ENCODE measurements at places on chromosomes 7 and 10. TPM values are rescaled to one million over a fixed set of nuclear protein-coding genes. Genes with fewer than 3 reads are reported as not detected.

- no peak for DNase-seq
- H3K27ac ChIP-seq = no peak overlapping the region
- no peak overlapping the region for H3K4me3 ChIP-seq
- H3K27me3 ChIP-seq = no peaks in the 10 kb centered on the region
- no peaks in the 10 kb centered on the region for H3K4me1 ChIP-seq
These were observed 11.0 kb downstream of the ZNF862 start for GRCh38 chr7:149849174-149849573.

DNA sequence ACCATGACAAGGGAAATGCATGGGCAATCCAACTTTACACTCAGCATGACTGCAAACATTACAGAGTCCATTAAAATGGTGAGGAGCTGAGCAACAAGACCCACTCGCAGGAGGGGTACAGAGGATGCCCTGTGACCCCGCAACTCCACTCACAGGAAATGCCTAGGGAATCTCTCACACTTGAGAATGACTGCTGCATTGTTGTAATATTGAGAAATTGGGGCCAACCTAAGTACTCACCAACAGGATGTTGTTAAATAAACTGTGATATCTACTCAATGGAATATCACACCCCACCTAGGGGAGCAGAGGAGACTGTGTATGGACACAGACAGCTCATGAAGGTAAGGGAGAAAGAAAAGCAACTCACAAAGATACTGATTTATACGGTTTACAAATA lies 53.4 kb upstream of the CAMK2B start:
- peaks cover 8% of the 10 kb centered on the region for H3K27me3 ChIP-seq
- no peak for DNase-seq
- no peak overlapping the region for H3K27ac ChIP-seq
- no peak overlapping the region for H3K4me3 ChIP-seq

DNA sequence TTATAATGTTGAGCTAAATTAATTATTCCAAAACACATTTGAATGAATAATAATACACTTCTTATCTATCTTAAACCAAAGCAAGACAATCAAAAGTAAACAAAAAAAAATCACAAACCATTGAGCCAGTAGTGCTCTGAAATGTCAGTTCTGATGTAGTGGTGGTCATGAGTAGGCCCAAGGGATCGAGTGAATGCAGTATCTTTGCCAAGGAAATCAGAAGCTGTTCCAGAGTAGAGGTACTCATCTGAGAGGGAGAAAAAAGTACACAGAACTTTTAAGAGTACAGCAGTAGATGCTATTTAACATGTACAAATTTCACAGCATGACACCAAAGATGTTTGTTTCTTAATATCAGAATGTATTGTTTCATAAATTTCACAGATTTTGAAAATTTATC lies 121.5 kb downstream of the SEMA3D start:
- H3K4me3 ChIP-seq = no peak overlapping the region
- no peaks in the 10 kb centered on the region for H3K4me1 ChIP-seq
- H3K36me3 ChIP-seq = no peaks in the 10 kb centered on the region
- H3K27ac ChIP-seq = no peak overlapping the region
- no peaks in the 10 kb centered on the region for H3K27me3 ChIP-seq

DNA sequence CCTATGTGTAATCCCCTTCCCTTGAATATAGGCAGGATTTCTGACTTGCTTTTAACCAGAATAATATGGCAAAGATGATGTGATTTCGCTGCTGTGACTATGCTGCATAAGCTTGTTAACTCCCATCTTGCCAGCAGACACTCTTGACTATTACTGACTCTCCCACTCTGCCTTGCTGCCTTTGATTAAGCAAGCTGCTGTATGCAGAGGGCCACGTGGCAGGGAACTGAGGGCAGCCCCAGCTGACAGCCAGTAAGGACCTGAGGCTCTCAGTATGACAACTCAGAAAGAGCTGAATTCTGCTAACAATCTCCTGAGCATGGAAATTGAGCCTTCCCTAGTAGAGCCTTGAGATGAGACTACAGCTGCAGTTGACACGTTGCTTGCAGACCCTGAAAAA lies 279.4 kb upstream of the CACNA2D1 start:
- H3K4me1 ChIP-seq = no peaks in the 10 kb centered on the region
- no peaks in the 10 kb centered on the region for H3K36me3 ChIP-seq
- H3K27me3 ChIP-seq = no peaks in the 10 kb centered on the region
- H3K4me3 ChIP-seq = no peak overlapping the region
- H3K27ac ChIP-seq = no peak overlapping the region

DNA sequence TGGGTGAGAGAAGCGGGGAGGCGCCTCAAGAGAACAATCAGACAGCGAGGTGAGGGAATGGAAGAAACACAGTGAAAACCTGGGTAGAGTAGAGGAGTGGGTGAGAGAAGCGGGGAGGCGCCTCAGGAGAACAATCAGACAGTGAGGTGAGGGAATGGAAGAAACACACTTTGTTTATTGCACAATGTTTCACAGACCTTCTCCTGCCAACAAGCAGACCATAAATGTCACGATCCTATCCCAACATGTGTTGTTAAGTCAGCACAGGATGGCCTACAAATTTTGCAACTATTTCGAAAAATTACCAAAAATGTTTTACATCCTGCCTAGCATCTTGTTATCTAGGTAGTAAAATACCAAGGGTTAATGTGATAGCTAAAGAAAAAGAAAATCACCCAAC lies 115.3 kb downstream of the JAZF1 start:
- peaks cover 10% of the 10 kb centered on the region for H3K4me1 ChIP-seq
- DNase-seq = no peak

GRCh38 chr7:77316219-77316978 lies 99.8 kb downstream of the GSAP start:
- H3K4me1 ChIP-seq = peaks cover 8% of the 10 kb centered on the region
- H3K4me3 ChIP-seq = no peak overlapping the region
- DNase-seq = no peak
- no peaks in the 10 kb centered on the region for H3K27me3 ChIP-seq
- no peak overlapping the region for H3K27ac ChIP-seq
- H3K36me3 ChIP-seq = peaks cover 66% of the 10 kb centered on the region

- no peak overlapping the region for H3K27ac ChIP-seq
- no peaks in the 10 kb centered on the region for H3K27me3 ChIP-seq
- no peak overlapping the region for H3K4me3 ChIP-seq
- no peaks in the 10 kb centered on the region for H3K36me3 ChIP-seq
- no peak for DNase-seq
These were observed 56.3 kb downstream of the GRID1 start for GRCh38 chr10:86310291-86310690.

DNA sequence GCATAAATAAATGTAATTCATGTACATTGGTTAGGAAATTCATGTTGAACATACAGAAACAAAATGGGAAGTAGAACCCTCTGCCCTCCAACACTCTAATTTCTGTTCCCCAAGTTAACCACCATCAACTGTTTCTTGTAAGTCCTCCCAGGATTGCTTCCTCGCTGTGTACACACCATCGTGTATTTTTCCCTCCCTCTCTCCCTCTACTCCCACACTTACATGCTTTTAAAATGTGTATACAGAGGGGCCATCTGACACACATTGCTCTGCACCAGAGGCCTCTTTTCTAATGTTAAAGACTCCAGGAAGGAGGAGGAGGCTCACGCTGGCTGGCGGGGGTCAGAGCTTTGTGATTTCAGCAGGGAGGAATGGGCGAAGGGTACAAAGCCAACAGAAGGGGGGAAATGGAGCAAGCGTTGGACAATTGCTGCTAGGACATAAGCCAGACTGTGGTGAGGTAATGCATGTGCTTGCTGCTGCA lies 1.9 kb upstream of the EPHA1 start:
- no peaks in the 10 kb centered on the region for H3K36me3 ChIP-seq
- H3K27me3 ChIP-seq = no peaks in the 10 kb centered on the region
- DNase-seq = no peak
- no peak overlapping the region for H3K4me3 ChIP-seq

The EN2 gene
- not detected for total RNA-seq

GRCh38 chr10:115157357-115157756 lies 64.2 kb downstream of the ATRNL1 start:
- no peaks in the 10 kb centered on the region for H3K36me3 ChIP-seq
- H3K4me1 ChIP-seq = no peaks in the 10 kb centered on the region
- H3K27ac ChIP-seq = no peak overlapping the region

- H3K4me1 ChIP-seq = peaks cover 17% of the 10 kb centered on the region
- no peaks in the 10 kb centered on the region for H3K36me3 ChIP-seq
- H3K27ac ChIP-seq = peak overlapping the region; percentile 53
- H3K4me3 ChIP-seq = no peak overlapping the region
- DNase-seq = no peak
- H3K27me3 ChIP-seq = no peaks in the 10 kb centered on the region
These were observed 367.3 kb downstream of the CXCL12 start for GRCh38 chr10:44017483-44018145.

DNA sequence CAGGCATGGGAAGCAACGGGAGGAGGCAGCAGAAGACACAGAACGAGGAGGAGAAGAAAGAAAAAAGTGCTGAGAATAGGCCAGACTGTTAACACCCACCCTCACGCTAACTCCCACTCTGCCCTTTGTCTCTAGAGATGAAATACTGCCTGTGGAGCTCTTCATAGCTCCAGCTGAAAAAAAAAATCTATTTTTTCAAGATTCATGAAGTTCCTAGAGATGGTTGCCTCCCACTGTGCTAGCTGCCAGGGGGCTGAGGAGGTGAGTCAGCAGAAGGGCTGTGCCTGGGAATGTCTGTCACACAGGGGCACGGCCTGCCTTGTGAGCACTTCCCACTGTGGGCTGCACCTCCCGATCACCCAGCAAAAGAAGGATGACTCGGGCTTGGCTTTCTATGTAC lies 144.5 kb downstream of the RNF216 start:
- no peaks in the 10 kb centered on the region for H3K36me3 ChIP-seq
- peak overlapping the region; percentile 33 for H3K27ac ChIP-seq
- H3K4me1 ChIP-seq = peaks cover 44% of the 10 kb centered on the region
- no peak overlapping the region for H3K4me3 ChIP-seq
- H3K27me3 ChIP-seq = no peaks in the 10 kb centered on the region
- DNase-seq = no peak

- H3K4me1 ChIP-seq = no peaks in the 10 kb centered on the region
- peaks cover 23% of the 10 kb centered on the region for H3K36me3 ChIP-seq
- no peak overlapping the region for H3K27ac ChIP-seq
- H3K27me3 ChIP-seq = no peaks in the 10 kb centered on the region
- no peak overlapping the region for H3K4me3 ChIP-seq
These were observed 39.3 kb downstream of the SEPTIN7 start for GRCh38 chr7:35839860-35840854.

The SH3PXD2A gene
- total RNA-seq = 90.7 TPM

DNA sequence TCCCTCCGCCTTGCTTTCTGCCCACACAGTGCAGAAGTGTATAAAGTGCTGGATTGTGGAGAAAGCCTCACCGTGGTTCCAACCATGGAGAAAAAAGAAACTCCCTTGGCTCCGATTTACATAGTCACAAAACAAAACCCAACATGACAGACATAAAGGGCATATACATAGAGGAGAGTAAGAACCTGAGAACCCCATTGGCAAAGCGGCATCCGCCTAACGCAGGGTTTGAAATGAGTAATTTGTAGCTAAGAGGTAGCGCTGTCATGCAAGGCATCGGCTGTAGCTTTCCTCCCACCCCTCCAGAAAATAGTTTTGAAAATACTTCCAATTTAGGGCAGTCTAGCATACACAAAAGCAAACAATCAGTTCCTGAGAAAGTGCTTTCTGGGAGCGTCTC lies 126.0 kb upstream of the NRBF2 start:
- no peak overlapping the region for H3K27ac ChIP-seq
- H3K36me3 ChIP-seq = no peaks in the 10 kb centered on the region
- H3K4me1 ChIP-seq = no peaks in the 10 kb centered on the region
- no peaks in the 10 kb centered on the region for H3K27me3 ChIP-seq
- no peak overlapping the region for H3K4me3 ChIP-seq

DNA sequence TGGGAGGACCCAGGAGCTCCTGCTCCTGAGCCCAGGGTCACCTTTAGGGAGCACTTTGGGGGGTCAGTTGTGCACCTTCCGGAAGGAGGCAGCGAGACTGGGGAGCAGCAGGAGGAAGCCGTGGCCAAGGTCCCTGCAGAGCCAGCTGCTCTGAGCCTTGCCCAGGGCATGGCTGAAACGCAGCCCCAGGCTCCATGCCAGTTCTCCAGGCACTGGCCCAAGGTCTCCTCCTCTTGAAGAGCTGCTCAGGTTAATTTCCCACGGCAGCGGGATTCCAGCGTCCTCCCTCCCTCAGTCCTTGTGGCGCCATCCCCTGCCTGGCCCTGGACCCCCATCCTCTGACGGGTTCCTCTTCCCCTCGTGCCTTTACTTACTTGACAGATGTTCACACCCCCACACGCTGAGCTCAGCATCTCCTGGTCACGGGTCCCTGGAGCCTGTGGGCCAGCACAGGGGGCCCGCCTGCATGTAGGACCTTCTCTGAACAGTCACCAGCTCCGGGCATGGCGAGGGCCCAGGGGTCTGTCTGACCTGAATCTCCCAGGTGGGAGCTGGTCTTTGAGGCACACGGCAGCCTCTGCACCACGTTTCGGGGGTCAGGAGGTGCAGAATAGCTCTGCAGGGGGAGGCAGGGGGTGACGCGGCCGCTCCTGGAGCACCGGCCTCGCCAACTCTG lies 16.7 kb upstream of the CFAP46 start:
- H3K27me3 ChIP-seq = no peaks in the 10 kb centered on the region
- no peak overlapping the region for H3K27ac ChIP-seq
- peaks cover 14% of the 10 kb centered on the region for H3K4me1 ChIP-seq
- no peak overlapping the region for H3K4me3 ChIP-seq
- DNase-seq = no peak

- H3K27me3 ChIP-seq = no peaks in the 10 kb centered on the region
- H3K36me3 ChIP-seq = no peaks in the 10 kb centered on the region
- H3K4me1 ChIP-seq = no peaks in the 10 kb centered on the region
- H3K27ac ChIP-seq = no peak overlapping the region
- no peak for DNase-seq
These were observed 119.8 kb downstream of the ZNF736 start for GRCh38 chr7:64433590-64433989.

The RNF148 gene
- total RNA-seq = 2.1 TPM

- no peak overlapping the region for H3K27ac ChIP-seq
- H3K36me3 ChIP-seq = no peaks in the 10 kb centered on the region
- DNase-seq = peak; percentile 28
- peaks cover 14% of the 10 kb centered on the region for H3K4me1 ChIP-seq
These were observed 67.6 kb upstream of the DDC start for GRCh38 chr7:50632561-50633413.

DNA sequence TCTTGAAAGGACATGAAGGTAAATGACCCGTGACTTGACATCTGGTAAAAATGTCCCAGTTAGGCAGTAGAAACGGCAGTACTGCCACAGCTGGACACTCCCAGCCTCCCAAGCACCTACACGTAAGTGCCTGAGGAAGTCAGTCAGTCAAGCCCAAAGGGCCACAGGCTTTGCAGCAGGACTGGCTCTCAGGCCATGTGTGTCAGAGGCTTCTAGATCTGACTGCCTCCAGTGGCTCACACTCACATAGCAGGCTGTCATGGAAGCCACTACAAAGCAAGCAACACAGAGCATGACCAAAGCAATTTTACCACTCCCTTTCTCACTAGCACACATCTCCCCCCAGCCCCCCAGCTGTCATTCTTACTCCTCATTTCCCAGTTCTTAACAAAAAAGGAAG lies 17.8 kb upstream of the CCNJ start:
- no peaks in the 10 kb centered on the region for H3K27me3 ChIP-seq
- DNase-seq = no peak
- no peak overlapping the region for H3K27ac ChIP-seq
- H3K4me3 ChIP-seq = no peak overlapping the region
- no peaks in the 10 kb centered on the region for H3K36me3 ChIP-seq
- H3K4me1 ChIP-seq = no peaks in the 10 kb centered on the region

The PANK1 gene
- total RNA-seq = 12.8 TPM
